Testis (tissue), 5 donors: ENCODE measurements at places on chromosomes 16 and 17. TPM values are rescaled to one million over a fixed set of nuclear protein-coding genes. Genes with fewer than 3 reads are reported as not detected.

DNA sequence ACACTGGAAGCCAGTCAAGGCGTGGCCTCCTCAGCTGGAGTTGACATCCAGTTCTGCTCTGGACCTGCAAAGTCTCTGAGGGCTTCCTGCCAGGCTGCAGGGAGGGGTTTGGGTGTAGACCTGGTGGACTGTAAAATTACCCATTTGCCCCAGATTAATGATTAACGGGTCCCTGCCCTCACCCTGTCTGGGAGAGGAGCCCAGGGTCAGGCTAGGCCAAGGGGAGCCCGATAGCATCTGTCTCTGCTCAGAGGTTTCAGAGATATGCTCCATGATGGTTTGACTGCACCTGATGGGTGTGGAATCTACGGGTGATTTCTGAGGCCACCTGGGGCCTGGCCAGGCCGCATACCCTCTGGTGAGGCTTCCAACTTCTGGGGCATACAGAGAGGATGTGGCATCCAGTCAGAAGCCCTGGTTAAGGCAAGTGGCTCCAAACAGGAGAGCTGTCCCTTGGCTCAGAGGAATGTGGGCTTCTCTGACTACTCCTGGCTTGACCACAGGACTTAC is 11.2 kb downstream of the PPY start:
- H3K27me3 ChIP-seq: no peaks in the 10 kb centered on the region
- H3K4me3 ChIP-seq: no peak overlapping the region
- DNase-seq: no peak
- H3K27ac ChIP-seq: no peak overlapping the region

- DNase-seq: no peak
- no peaks in the 10 kb centered on the region for H3K4me1 ChIP-seq
- H3K4me3 ChIP-seq: no peak overlapping the region
- no peak overlapping the region for H3K27ac ChIP-seq
- no peaks in the 10 kb centered on the region for H3K36me3 ChIP-seq
Measured at GRCh38 chr16:79868841-79869240, 268.3 kb upstream of the MAF start.

GRCh38 chr16:48294724-48295123 is 47.4 kb upstream of the ABCC11 start:
- H3K36me3 ChIP-seq: no peaks in the 10 kb centered on the region
- H3K4me3 ChIP-seq: no peak overlapping the region
- no peaks in the 10 kb centered on the region for H3K27me3 ChIP-seq
- no peak overlapping the region for H3K27ac ChIP-seq
- H3K4me1 ChIP-seq: no peaks in the 10 kb centered on the region

GRCh38 chr17:42097691-42098631 is at the start of gene ZNF385C:
ZNF385C (minus strand) TSS chr17:42098473; CDS start chr17:42063056, 35,417 bp downstream.
- H3K27ac ChIP-seq: peak within 1 kb of the TSS; percentile 14
- H3K27me3 ChIP-seq: no peaks in the 10 kb centered on the region
- no peak for DNase-seq
- peak within 1 kb of the TSS; percentile 39 for H3K4me3 ChIP-seq
- no peaks in the 10 kb centered on the region for H3K36me3 ChIP-seq
- H3K4me1 ChIP-seq: peaks cover 26% of the 10 kb centered on the region

GRCh38 chr16:57882792-57883191 is 80.5 kb upstream of the KIFC3 start:
- no peak overlapping the region for H3K4me3 ChIP-seq
- no peak for DNase-seq
- H3K4me1 ChIP-seq: peaks cover 4% of the 10 kb centered on the region
- no peak overlapping the region for H3K27ac ChIP-seq
- H3K27me3 ChIP-seq: no peaks in the 10 kb centered on the region

DNA sequence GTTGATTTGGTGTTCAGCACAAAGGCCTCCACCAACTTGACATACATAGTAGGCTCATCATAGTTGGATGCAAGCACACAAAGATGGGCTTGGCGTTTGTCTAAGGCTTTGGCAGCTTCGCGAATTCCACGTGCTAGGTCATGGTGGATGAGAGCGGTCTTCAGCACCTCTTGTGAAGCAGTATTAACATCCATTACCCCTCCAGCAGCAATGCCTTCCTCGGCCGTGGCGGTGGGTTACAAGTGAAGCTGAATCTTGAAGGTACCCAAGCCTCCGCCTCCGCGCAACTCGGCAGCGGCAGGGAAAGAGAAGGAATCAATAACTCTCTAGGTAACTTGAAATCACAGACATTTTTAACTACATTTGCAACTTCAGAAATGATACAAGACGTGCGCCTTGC is 1.1 kb upstream of the PELP1 start:
- H3K36me3 ChIP-seq: no peaks in the 10 kb centered on the region
- H3K4me1 ChIP-seq: peaks cover 12% of the 10 kb centered on the region
- no peak for DNase-seq

The PRCD gene
- 3.2 TPM for total RNA-seq

The KRTAP2-2 gene
- not detected for total RNA-seq
